Fibroblast of skin of left biceps (primary cell): ENCODE measurements at places on chromosomes 5 and 9.

GRCh38 chr9:122135529-122135859, 24.1 kb downstream of the NDUFA8 start:
- no peak for DNase-seq

GRCh38 chr5:9316733-9317132, 229.1 kb downstream of the SEMA5A start:
- no peak for DNase-seq

DNA sequence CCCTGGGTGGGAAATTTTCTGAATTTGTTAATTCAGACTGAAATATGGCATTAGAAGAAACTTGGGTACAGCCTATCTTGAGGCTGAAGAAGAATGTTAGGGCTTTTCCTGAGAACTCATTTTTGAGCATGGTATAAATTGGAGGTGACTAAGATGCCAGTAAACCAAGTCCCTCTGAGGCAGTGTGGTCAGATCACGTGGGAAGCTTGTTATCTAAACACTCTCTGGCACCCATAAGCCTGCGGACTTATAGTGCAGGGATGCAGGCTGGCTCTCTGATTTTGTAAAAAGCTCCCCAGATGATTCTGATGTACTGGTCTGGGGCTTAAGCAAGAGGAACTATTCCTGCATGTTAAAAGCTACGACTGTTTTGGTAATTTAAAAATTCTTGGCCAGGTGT, 34.3 kb downstream of the MTMR12 start:
- no peak for DNase-seq

DNA sequence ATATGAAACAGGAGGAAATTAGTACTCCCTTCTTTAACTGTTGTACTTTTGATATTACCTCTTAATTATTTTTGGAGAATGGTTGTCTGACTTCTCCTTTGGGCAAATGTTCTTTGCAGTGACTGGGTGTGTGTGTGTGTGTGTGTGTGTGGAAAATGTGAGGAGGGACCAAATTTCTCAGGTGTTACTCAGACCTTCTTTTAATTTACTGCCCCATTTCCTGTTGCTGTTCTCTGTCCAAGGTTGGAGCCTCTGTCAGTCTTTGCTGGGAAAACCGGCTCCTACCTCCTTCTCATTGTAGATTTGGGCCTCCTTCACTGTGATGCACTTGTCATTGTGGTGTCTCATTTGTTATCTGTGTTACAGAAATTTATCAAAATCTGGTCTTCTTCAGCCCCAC, 68.4 kb downstream of the PBX3 start:
- DNase-seq, result no peak

GRCh38 chr9:124849801-124850200, 3.5 kb upstream of the WDR38 start:
- no peak for DNase-seq

GRCh38 chr5:108523360-108523759, 141.5 kb upstream of the FBXL17 start:
- no peak for DNase-seq

- no peak for DNase-seq
These were observed 24.4 kb upstream of the SCAMP1 start for GRCh38 chr5:78335976-78336375.

GRCh38 chr5:140324041-140324600, 21.2 kb upstream of the PFDN1 start:
- no peak for DNase-seq

GRCh38 chr5:172564188-172564587, 76.9 kb upstream of the NEURL1B start:
- DNase-seq, result no peak

DNA sequence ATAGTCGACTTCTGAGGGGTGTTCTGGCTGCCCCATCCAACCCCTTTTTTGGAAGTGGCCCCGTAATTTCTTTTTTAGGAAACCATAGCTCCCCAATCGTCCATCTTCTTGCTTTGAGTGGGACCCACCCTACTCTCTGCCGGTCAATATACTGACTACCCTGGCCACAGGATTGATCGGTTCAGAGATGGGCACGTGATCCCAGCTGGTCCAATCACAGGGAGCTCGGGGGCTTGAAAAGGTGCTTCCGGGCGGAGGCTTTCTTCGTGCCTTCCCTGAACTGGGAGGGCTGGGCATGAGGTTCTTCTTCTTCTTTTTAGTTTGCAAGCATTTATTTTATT, 78.7 kb upstream of the SH3PXD2B start:
- DNase-seq, result no peak

GRCh38 chr9:106897236-106897635, 34.3 kb downstream of the ZNF462 start:
- peak; percentile 36 for DNase-seq

DNA sequence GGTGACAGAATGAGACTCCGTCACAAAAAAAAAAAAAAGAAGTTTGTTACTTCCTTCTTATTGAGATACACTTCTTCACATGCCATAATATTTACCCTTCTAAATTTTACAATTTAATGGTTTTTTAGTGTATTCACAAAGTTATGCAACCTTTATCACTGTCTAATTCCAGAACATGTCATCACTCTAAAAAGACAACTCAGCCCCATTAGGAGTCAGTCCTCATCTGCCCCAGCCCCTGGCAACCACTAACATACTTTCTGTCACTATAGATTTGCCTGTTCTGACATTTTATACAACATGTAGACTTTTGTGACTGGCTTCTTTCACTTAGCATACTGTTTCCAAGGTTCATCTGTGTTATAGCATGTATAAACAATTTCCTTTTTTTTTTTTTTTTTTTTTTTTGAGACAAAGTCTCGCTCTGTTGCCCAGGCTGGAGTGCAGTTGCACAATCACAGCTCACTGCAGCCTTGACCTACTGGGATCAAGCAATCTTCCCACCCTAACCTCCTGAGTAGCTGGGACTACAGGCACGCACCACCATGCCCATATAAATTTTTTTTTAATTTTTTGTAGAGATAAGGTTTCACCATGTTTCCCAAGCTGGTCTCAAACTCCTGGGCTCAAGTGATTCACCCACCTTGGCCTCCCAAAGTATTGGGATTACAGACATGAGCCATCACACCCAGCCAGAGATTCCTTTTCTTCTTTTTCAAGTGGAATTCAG, 18.0 kb downstream of the AQP3 start:
- no peak for DNase-seq

DNA sequence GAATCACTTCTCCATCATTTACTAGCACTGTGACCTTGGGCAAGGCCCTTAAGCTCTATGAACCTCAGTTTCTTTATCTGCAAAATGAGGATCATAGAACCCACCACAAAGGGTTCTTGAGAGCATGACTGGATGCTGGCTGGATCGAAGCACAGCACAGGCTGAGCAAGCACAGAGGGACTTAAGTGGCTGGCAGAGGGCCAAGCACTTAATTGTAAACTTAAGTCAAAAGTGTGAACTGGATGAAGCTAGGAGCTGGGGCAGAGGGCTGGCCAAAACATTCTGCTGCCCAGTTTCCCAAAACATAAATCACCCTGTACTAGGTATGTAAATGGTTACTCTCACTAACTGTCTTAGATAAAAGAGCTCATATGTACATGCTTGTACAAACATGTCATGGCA, 112.3 kb upstream of the WWC1 start:
- DNase-seq, result peak; percentile 5

GRCh38 chr5:116265471-116265870, 180.6 kb downstream of the COMMD10 start:
- DNase-seq, result no peak

GRCh38 chr5:13878357-13878756, 66.1 kb downstream of the DNAH5 start:
- no peak for DNase-seq

DNA sequence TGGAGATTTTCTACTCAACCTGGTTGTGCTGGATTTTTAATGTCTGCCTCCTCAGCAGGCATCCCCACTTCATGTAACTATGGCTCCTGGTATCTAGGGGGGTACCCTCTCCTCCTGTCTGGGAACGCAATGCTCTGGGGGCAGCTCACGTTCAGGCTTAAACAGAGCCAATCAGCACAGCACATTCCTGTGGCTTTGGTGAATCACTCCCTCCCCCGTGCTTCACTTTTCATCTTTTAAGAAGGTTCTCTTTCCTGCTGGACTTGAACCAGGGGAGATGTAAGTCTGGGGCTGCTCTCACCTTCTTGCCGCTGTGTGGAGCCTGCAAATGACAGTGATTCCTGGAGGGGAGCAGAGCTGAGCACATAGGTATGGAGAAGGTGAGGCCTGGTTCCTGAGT, 101.2 kb downstream of the MSX2 start:
- DNase-seq, result no peak

- no peak for DNase-seq
These were observed 23.1 kb downstream of the TRIM7 start for GRCh38 chr5:181181650-181182565.

GRCh38 chr5:100574716-100575115, 39.5 kb downstream of the FAM174A start:
- no peak for DNase-seq

DNA sequence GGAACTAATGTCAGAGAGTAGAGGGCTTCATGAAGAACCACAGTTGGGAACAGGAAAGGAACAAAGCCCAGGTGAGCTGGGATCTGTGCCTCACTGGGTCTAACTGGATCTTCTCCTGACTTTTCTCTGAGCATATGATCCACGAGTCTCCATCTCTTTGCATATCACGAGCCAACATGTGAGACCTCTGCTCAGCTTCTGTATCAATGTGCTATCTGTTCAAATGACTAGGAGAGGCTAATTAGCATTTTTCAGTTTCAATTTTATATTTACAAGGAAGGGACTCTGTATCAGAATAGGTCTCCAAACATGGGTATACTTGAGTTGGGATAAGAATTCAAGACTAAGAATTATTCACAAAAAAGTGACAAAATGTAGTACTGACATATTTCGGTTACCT, 73.8 kb upstream of the SGCD start:
- DNase-seq, result no peak

GRCh38 chr9:114343471-114344187, 14.0 kb downstream of the ORM2 start:
- DNase-seq, result no peak

DNA sequence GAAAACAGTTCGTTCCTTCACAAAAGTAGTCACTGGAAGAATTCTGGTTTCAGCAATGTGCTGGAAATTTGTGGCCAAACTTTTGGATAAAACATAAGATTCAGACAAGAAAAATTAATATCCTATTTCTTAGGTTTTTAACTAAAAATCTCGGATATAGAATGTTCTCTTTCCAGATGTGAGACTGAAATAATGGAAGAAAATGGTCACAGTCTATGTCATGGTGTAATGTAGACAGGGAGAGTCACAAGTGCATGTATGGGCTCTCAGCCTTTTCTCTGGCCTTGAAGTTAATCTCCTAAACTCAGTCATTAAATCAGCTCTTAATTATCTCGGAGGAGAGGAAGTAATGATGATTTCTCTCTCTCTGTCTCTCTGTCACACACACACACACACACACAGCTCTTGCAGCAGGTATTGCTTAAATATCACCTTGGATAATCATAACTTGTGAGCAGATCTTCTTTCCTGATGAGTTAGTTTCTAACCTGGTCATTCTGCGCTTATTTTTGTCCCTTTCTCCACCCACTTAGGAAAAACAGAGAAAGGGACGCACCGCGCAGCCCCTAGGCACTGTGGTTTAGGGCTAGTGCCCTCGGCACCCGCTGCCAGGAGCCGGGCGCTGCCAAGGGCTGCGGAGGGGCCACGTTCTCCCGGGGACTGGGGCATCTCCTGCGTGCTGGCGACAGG, 672 bp upstream of the ITGA2 start:
- DNase-seq, result no peak

- DNase-seq, result no peak
These were observed 63.7 kb downstream of the TJP2 start for GRCh38 chr9:69237702-69238295.
